ENCODE measurements at places on chromosomes 6 and 20.
A peak's percentile ranks its signal among the peaks of the same experiment; 100 is the strongest.

DNA sequence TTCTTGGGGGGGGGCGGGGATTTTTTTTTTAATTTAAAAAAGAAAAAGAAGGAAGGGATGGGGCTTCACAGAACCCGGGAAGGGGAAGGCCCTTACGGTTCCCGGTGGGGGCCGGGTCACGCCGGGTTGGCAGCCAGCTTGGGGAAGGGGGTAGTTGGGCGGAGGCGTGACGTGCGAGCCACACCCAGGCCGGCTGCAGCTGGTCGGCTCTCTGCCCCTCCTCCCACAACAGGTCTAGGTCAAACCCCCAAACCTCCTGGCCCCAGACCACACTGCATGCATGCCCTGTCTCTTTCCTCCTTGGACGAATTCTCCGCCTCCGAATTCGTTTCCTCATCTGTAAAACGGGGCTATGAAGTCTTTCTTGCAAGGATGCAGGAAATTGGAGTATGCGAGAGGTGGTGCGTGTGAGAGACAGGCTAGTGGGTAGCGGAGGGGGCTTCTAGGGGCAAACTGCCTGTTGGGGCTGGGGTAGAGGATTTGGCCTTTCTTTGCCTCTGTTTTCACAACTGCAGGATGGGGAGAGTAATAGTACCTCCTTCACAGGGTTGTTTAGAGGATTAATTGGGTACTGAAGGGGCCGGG lies 828 bp downstream of the HCK start:
- DNase-seq: no peak

- no peak for DNase-seq
Observed at GRCh38 chr6:20674664-20675063, 140.4 kb downstream of the CDKAL1 start.

- peak; percentile 10 for DNase-seq
Observed at GRCh38 chr6:153511896-153512496, 380.9 kb upstream of the RGS17 start.

DNA sequence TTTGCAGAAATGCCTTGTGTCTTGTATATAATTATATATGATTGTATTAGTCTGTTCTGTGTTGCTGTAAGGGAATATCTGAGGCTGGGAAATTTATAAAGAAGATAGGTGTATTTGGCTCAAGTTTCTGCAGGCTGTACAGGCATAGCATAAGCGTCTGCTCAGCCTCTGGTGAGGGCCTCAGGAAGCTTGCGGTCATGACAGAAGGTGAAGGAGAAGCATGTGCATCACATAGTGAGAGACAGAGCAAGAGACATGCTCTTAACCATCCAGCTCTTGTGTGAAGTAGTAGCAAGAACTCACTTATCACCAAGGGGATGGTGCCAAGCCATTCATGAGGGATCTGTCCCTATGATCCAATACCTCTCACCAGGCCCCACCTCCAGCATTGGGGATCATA lies 6.5 kb downstream of the DCBLD1 start:
- no peak for DNase-seq

DNA sequence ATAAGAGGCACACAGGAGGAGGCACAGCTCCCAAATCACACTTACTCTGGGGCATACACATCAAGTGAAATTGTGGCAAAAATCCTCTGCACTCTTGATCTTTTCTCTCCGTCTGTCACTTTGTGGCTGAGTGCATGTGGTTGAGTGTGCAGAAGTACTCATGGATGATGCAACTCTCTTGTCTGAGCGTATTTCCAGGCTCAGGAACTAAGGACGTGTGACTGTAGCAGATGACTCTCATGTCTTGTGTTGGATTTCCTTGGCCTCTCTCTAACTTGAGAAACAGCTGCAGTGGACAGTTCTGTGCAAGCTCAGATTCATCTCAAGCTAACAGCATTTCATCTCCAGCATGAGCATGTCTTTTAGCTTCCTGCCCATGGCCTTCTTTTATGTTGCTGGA lies 245.4 kb upstream of the FLRT3 start:
- no peak for DNase-seq

DNA sequence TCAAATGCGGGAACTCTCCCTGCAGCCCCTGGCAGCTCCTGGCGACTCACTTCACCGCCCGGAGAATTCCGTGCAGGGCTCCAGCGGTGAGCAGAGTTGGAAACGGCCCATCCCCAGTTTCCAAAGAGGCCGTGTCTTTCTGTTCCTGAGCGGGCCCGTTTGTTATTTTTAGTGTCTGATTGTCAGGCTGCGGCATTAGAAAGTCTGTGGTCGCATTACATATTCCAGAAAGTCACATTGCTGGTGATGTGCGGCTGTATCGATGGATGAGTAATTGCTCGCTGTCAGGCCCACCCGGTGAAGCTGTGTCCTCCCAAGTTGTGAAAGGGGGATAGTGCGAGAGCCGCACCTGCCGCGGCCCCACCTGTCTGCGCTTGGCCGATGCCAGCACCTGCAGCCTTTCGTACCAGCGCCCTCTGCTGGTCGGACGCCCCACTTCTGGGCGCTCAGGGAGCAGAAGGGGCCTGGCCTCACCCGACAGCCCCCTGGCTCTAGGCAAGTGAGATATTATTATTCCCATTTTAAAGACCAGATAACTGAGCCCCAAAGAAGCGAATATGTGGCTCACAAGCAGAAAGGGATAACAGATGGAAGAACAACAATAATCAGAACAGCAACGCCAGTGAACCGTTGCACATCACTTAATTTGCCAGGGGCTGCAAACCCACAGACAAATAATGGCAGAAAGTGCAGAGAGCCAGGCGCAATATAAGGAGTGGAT lies 244.9 kb downstream of the TSHZ2 start:
- peak; percentile 77 for DNase-seq

DNA sequence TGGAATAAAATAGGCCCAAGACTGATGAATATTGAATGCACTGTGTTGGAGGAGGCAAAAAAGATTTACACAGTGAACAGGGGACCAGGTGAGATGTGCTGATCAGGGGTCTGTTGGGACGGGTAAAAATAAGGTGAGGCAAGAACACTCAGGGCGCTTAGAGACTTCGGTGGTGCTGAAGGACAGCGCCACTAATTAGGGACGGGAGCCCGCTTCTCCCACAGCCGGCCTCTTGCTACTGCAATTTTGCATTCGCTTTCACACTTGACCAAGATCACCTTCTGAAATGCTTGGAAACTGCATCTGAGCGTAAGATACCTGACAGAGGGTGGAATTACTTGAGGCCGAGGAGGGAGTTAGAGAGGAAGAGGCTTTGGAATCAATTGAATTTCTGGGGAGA lies 7.3 kb downstream of the TFAP2D start:
- peak; percentile 18 for DNase-seq

DNA sequence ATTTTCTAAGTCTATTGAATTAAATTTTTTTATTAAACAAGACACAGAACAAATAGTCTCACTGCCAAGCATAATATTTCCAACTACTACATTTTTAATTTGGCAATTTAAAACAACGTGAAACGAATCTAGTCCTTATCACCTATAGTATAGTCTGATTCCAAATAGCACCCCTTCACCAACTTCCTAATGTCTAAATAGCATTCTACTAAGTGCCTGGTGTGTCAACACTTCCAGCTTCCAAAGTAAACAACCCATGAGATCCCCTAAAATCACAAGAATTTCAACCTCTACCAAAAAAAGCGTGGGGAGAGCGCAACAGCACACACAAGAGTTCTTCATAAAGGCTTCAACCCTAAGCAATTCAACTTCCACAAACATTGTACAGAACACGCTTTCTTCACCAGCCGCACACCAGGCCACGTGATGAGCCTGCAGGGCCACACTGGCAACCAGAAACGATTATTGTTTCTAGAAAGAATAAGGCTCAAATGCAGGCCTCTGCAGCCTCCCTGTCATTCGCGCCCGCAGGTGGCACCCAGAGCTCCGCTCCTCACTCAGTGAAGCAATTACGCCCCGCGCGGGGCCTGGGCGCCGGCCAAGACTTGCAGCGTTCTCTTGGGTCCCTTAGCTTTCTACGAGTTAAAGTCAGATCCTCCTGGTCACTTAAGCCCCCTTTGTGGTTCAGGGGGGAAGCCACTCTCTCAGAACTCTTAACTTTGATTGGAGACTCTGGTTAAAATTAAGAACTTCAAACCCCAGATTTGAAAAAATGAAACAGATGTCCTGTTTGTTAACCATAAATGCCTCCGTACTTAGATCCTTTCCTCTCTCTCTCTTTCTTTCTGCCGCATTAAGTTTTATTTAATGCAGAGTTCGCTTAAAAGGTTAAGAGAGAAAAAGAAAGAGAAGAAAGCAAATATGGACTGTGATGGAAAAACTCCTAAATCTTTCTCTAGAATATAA lies 18.3 kb downstream of the SIM1 start:
- DNase-seq: no peak

DNA sequence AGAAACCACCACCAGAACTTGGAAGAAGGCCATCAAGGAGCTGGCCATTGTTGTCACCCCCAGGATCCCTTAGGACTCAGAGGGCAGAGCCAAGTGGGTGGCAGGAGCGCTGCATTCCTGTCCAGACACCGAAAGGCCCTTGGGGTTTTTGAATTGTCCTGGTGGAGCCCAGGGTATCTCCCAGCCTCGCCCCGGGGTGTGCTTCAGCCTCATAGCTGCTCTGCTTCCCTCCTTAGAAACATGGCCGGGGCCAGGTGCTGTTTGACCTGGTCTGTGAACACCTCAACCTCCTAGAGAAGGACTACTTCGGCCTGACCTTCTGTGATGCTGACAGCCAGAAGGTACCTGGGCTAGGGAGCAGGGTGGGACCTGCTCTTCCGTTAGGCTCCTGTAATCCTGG lies 23.2 kb downstream of the EPB41L1 start:
- no peak for DNase-seq

DNA sequence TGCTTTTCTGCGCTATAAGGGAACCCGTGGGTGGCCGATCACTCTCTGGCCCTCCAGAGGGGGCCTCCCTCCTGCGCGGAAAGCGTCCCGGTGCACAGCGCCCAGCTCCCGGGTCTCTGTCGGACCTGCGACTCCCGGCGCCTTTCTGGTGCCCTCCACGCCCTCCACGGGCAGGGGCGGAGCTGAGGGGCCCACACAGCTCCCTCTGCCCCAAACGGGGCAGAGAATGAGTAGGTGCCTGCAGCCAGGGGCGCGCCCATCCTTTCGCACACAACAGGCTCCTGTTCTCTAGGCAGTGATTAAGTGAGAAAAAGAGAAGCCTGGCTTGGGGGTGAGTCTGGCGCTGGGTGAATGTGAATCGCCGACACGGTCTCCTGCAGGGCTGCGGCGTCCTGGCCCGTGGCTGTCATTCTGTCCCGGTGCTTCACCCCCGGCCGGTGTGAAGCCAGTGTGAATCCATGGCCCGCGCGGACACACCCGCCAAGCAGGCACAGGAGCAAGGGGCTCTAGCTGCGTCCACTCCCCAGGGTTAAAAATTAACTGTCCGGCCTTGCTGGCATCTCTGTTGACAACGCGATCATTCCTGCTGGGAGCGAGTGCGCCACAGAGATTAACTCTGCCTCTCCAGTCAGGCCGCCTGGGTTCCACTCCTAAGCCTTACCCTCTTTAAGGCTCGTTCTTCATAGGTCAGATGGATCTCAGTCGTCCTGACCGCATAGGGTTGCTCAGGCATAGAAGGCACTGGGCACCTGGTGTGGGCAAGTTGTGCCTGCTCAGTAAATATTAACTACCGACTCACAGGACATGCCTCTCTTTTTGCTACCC lies 88.8 kb downstream of the PCSK2 start:
- peak; percentile 34 for DNase-seq

- DNase-seq: peak; percentile 12
Observed at GRCh38 chr6:141677598-141678211, 455.0 kb upstream of the GJE1 start.

- DNase-seq: no peak
Observed at GRCh38 chr6:129662406-129662766, 47.6 kb downstream of the ARHGAP18 start.

DNA sequence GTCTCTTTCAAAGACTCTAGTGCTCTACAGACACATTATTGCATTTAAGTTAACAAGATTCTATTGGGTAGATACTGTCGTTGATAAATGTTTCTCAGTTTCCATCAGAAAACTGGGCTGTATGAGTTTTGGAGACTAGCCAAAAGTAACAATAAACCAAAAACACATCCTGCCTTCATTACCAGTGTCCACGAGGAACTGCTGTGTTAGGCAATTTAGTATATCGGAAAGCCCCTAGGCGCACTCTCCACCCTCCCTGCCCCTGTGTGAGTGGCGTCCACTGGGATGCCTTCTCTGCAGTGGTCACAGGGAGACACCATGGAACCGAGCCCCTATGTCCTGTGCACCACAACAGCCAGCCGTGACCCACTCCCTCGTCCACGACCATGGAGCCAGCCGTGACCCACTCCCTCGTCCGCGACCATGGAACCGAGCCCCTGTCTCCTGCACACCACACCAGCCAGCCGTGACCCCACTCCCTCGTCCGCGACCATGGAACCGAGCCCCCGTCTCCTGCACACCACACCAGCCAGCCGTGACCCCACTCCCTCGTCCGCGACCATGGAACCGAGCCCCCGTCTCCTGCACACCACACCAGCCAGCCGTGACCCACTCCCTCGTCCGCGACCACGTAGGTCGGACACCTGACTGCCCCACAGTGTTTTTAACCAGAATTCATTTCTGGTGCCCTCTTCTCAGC lies 35.3 kb downstream of the DLL1 start:
- DNase-seq: no peak

- no peak for DNase-seq
Observed at GRCh38 chr6:82954937-82955577, 110.6 kb downstream of the UBE3D start.

DNA sequence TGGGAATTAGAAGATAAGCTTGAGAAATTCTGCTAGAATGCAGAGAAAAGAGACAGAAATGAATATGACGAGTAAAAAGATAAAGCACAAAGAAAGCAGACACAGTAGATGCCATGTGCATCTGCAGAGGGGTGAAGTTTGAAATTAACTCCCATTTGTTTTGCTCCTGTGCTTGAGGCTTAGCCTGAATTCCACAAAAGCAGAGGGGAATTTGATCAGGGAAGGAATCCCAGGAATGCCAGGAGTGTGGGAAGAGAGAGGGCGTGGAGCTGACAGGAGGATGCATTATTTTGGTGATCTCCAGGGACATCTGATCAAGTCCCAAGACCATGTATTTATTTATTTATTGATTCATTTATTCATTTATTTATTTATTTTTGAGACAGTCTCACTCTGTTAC lies 55.6 kb downstream of the SLC22A1 start:
- no peak for DNase-seq

- no peak for DNase-seq
Observed at GRCh38 chr20:53981752-53982437, 88.5 kb downstream of the BCAS1 start.

DNA sequence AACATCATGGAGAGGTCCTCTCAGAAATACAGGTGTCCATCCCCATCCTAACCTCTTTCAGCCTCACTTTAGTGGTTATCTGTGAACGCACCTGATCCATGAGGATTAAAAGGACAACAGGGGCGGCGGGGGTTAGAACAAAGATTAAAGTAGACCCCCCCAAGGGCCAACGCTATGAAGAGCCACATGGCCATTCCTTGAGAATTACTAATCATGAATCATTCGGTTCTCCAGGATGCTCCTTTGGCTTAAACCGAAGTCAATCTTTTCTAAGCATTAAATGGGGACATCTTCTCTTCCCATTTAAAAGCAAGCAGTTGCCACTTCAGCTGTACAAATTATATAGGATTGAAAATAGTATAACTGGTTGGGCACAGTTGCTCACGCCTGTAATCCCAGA lies 212.4 kb downstream of the GMPR start:
- DNase-seq: no peak

GRCh38 chr20:39164642-39165041 lies 202.5 kb downstream of the DHX35 start:
- no peak for DNase-seq

All from HuH-7 (cell line).